EL (cell line): ENCODE measurements at places on chromosomes 12 and 14.

GRCh38 chr14:89690139-89690538, 264.4 kb downstream of the EFCAB11 start:
- DNase-seq = no peak

DNA sequence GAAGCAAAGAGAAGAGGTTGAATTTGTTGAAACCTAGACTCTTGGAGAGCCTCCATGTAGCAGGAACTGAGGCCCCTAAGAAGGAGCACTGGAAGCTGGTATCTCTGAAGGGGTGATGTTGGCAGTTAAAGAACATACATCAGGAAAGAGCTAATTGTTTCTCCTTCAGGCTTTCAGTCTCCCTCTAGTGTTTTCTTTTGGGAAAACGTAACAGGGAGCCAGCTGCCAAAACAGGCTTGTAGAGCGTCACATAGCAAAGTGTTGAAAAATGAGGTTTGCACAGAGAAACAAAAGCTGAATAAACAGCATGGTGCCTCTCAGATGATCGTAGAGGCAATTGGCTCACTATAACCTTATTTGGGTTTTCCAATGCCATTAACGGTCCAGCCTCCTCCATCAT, 46.9 kb upstream of the CAND1 start:
- DNase-seq = peak; percentile 15

GRCh38 chr12:116174904-116175303, 102.6 kb downstream of the MED13L start:
- DNase-seq = no peak

- DNase-seq = peak; percentile 45
Observed at GRCh38 chr14:104724981-104725771, 1.1 kb downstream of the ADSS1 start.

GRCh38 chr12:29072631-29073030, 76.4 kb upstream of the FAR2 start:
- peak; percentile 66 for DNase-seq

GRCh38 chr14:85934123-85934885, 404.4 kb downstream of the FLRT2 start:
- peak; percentile 15 for DNase-seq

GRCh38 chr14:99079061-99079727, 192.8 kb downstream of the BCL11B start:
- no peak for DNase-seq

GRCh38 chr14:72350215-72350614, 418.0 kb downstream of the RGS6 start:
- DNase-seq = no peak

DNA sequence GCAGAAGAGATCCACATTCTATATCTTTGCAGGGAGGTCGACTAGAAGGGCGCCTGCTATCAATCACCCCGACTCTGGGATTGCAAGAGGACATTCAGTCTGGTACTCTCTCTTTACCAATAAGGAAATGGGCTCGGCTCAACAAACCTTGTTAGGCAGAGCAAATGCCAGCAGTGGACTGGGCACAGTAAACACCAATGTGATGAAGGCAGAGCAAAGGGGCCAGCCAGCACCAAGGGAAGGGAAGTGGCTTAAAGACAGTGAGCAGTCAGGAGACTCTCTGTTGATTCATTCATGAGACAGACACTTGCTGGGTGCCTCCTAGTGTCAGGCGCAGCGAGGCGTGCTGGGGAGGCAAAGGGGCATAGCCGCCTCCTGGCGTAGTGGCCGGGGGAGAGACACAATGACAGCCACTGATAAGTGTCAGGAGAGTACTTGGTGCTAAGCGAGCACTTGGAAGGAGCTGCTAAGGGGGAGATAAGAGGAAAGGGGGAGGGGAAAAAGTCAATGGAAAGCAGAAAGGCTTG, 34.1 kb downstream of the TMCC3 start:
- DNase-seq = no peak

GRCh38 chr12:119415714-119416113, 81.2 kb downstream of the CCDC60 start:
- no peak for DNase-seq

- DNase-seq = peak; percentile 36
Observed at GRCh38 chr12:104057771-104058197, 6.5 kb upstream of the HCFC2 start.

DNA sequence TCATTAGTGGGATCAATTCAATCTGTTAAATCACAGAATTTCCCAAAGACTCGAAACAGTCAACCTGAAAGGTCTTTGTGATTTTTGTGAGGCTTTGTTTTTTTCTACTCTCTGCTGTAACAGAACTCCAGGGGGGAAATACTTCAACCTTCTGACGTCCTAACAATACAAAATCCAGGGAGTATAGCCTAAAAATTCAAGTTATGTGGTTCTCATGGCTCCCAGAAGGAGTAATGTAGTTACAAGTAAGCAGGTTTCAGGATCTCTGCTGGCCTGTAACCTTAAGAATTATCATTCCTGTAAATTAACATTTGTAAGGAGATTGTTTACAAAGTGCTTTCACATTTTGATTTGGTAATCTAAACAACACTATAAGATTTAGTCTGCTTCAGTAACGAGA, 39.9 kb downstream of the VEZT start:
- DNase-seq = no peak

DNA sequence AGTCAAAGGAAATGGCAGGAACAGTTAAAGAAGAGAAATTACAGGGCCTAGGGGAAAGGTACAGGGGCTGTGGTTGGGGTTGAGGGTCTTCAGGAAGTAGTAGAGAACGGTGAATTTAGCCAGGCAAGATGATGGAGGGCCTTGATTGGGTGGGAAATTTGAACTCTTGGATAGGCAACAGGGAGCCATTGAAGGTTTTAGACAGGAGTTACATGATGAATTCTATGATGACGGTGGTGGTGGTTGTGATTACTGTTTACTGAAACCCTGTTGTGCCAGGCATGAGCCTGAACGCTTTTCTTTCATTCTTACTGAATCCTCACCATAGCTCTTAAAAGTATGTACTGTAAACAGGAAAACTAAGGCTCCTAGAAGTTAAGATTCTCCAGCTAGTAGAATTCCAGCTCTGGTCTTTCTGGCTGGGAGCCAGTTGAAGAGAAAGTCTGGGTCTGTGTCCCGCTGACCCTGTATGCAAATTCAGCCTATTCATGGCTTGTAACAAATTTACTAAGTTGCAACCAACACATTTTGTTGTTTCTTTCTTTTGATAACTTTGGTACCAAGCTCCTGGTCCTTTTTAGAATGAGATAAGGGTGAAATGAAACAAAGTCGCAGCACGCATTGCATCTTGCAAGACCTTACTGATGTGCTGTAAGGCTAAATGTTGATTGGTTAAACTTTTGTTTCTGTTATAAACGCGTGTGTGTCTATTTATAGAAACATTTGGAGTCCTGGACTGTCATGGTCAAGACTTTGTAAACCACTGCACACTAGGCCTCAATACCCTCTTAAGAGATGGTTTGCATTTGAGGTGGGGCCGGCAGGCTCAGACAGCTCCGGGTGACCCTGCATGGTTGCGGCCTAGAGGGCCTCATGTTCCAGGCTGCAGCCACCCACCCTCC, 6.0 kb downstream of the ORAI1 start:
- DNase-seq = no peak

DNA sequence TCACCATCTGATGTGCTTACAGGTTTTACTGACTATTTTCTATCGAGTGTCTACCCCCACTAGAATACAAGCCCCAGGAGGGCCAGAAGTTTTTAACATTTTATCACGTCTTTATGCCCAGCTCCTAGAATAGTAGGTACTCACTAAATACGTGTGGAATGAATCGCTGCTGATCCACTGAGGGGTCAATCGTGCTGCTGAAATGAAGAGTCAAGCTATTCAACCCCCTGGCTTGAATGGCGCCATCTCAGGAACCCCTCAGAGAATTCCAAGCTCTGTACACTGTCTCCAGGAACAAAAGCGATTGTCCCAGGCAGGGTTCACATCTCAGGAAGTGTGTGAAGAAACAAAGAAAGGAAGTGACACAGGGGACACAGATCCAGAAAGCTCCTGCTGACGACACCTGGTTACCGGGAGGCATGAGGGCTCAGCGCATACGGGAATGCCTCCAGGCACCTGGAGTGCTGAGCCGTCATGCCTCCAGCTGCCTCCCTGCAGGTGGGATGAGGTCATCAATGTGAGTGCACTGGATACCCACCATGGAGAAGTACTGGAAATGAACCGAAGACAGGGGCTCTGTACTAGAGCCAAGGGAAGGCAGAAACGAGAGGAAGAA, 45.6 kb downstream of the PITPNM2 start:
- no peak for DNase-seq

DNA sequence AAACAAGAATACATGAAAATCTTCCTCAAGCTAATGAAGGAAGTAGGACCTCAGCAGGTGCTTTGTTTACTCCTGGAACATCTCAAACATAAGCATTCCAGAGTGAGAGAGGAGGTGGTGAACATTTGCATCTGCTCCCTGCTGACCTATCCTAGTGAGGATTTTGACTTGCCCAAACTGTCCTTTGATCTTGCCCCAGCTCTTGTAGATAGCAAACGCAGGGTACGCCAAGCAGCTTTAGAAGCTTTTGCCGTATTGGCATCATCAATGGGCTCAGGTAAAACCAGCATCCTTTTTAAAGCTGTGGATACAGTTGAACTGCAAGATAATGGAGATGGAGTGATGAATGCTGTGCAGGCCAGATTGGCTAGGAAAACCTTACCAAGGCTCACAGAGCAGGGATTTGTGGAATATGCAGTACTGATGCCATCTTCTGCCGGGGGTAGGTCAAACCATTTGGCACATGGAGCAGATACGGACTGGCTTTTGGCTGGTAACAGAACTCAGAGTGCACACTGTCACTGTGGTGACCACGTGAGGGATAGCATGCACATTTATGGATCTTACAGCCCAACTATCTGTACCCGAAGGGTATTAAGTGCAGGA, 1.9 kb downstream of the TOGARAM1 start:
- DNase-seq = peak; percentile 44

GRCh38 chr14:104253901-104254353, 115.5 kb downstream of the KIF26A start:
- DNase-seq = no peak

DNA sequence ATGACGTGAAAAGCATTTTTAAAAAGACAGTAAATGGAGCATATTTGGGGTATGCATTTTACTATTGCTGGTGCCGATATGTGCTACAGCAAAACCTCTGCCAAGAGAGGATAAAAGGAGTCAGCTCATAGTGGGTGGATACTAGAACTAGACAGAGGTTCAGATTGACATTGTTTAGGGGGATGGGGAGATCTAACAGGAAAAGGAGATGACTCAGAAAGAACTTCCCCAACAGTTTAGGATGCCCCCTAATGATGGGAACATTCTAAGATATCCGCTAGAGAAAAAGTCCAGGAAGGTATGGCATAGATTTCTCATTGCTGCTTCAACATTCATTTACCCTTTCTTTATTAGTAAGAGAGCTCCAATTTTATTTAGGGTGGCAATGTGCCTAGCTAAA, 110.5 kb upstream of the CLEC14A start:
- peak; percentile 10 for DNase-seq

- DNase-seq = no peak
Observed at GRCh38 chr14:87491816-87492215, 501.2 kb downstream of the GALC start.

DNA sequence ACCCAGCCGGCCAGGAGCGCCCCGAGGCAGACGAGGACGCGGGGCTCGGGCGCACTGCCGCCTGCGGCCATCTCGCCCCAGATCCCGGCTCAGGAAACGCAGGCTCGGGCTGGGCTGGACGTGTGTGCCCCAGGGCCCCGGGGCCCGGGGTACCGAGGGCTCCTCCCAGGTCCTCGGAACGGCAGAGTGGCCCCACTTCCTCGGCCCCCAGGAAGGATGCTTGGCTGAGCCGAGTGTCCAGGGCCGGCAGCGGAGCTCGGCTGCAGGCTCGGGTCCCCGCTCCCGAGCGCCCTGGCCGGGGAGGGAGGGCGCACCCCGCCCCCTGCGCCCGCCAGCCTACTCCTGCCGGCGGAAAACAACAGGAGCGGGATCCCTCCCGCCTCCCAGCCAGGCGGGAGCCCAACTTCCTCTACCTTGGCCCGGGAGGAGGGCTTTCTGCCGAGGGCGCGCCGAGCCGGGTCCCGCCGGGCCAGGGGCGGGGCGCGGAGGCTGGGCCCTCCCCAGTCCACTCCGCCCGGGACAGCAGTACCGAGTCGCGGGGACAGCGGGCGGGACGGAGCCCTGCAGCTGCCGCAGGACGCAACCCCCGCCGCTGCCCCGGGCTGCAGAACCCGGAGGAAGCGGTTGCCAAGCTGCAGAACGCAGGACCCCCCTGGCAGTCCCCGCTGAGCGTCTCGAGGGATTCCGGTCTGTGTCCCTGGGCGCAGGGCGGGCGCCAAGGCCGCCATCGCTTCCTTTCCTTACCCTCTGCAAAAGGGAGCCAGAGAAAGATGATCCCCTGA, at the start of gene VSIG10:
Gene VSIG10 (minus strand): TSS at position 411 of the 782 bp plus-strand sequence. CDS start 340 bp downstream, at position 71.
- DNase-seq = peak; percentile 78

- peak; percentile 46 for DNase-seq
Observed at GRCh38 chr12:106919910-106920544, 35.7 kb upstream of the TMEM263 start.
